Hindlimb muscle (tissue), 1 donor: ENCODE measurements at places on chromosomes 5 and 9.

DNA sequence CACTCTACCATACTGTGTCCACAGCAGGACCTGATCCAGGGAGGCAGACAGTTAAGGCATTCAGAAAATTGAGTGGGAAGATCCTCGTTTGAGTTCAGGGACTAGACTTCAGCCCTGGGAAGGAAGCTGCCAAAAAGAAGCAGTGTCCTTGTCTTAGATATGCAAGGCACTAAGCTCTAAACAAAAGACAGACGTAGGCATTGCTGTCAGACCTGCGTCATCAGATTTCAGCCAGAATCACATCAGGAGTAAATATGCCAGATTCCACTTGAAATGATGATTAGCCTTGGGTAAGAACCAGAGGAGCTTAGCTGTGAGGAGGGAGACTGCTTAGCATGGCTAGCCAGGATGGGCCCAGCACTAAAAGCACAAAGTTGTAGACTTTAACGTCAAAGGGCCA lies 56.7 kb downstream of the MAMDC2 start:
- DNase-seq: no peak

DNA sequence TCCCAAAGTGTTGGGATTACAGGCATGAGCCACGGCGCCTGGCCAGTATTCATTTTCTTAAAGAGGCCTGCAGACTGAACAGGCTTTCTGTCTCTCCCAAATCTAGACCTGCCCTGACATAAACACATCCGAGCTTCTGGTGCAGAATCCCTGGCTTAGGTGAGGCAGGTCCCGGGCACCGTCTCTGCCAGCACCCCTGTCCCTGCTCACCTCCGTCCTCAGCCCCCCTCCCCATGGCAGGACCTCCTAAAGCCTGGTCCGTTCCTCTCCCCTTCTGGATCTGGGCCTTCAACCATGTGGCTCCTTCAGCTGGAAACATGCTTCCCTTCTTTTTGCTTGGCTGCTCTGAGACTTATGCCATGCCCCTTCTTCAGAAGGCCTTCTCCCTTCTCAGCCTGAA lies 22.7 kb upstream of the RXRA start:
- no peak for DNase-seq

DNA sequence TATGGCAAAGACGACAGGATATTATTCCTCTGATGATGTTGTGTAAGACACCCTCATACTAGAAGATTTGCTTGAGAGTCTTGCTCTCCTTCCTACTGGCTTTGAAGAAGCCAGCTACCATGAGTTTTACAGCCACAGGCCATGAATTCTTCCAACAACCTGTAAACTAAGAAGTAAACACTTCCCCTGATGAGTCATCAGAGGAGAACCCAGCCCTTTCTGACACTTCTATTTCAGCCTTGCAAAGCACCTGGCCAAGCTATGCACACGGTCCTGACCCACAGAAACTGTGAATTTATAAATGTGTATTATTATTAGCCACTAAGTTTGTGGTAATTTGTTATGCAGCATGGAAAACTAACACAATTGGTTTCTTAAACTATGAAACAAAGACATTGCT lies 288.8 kb upstream of the ADAMTSL1 start:
- no peak for DNase-seq

- peak; percentile 79 for DNase-seq
These were observed 95.8 kb downstream of the ALDH1A1 start for GRCh38 chr9:72856972-72857623.

- DNase-seq: no peak
These were observed 249.6 kb downstream of the PBX3 start for GRCh38 chr9:125996791-125997190.

GRCh38 chr5:132227485-132228240 lies at the start of gene P4HA2:
Gene P4HA2, minus strand, starts transcription at chr5:132227853. Its CDS starts 9,227 bp downstream, at chr5:132218626.
- peak; percentile 86 for DNase-seq

GRCh38 chr9:95822583-95823431 lies 52.7 kb upstream of the ERCC6L2 start:
- no peak for DNase-seq

- DNase-seq: no peak
These were observed 365.4 kb downstream of the ARL15 start for GRCh38 chr5:53944981-53945380.

GRCh38 chr5:7271435-7272084 lies 124.4 kb upstream of the ADCY2 start:
- DNase-seq: no peak
